NCI-H2029 (cell line): ENCODE measurements at places on chromosomes 7 and 10.

GRCh38 chr10:111076682-111077478 is at the start of gene ADRA2A:
ADRA2A (plus strand) TSS chr10:111077029; CDS start chr10:111077997, 968 bp downstream.
- peak; percentile 44 for DNase-seq

DNA sequence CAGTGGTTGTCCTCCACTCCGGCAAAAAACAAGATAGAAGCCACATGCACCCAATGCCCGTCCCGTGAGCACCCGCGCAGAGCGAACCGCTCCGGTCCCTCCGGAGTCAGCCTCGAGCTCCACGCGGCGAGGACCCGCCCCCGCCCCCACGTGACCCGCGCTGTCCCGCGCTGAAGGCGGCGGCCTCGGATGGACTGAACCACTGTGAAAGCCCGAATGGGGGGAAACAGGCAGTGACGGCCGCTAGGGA is 766 bp upstream of the EIF3B start:
- peak; percentile 87 for DNase-seq

DNA sequence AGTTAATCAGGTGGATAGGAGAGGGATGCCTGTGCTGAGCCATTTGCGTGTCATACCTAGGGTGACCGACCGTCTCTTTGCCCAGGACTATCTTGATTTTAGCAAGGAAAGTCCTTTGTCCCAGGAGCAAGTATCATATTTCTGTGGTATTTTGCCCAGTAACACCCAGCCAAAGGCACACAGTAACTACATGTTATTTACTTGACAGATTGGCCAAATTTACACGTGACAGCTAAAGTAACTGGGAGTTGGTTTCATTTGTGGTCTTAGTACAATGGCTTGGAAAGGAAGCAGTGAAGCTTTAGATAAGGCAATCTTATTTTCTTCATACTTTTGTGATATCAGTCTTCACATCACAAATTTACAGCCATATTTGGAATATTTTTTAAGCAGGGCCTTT is 142.1 kb downstream of the JCAD start:
- no peak for DNase-seq

DNA sequence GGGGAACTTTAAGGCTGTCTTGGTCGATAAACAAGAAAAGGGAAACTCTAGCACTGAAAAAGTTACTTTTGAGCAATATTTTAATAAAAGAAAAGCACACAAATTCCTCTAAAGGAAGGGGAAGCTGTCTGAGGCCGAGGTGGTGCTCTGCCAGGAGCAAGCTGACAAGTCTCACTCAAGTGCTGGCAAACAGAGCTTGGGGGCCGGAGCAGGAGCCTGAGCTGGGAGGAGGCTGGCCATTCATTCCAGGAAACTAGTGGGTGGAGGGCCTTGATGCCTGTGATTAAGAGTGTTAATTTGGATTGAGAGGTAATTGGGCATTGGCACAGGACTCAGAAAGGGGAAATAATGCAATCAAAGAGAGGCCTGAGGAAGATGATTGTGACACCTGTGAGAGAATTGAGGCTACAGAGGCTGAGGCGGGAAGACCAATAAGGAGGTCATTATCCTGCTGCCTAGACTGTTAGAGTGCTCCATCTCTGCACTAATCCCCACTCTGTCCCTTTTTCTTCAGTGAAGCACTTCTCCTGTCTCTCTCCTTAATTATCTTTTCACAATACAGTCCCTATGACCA is 154.9 kb upstream of the COL1A2 start:
- DNase-seq, result no peak

GRCh38 chr7:44244282-44244681 is 43.5 kb downstream of the YKT6 start:
- DNase-seq, result no peak

- DNase-seq, result no peak
These were observed 1.7 kb downstream of the AKR1C4 start for GRCh38 chr10:5198386-5198785.

GRCh38 chr10:3698312-3698711 is 86.7 kb downstream of the KLF6 start:
- no peak for DNase-seq

DNA sequence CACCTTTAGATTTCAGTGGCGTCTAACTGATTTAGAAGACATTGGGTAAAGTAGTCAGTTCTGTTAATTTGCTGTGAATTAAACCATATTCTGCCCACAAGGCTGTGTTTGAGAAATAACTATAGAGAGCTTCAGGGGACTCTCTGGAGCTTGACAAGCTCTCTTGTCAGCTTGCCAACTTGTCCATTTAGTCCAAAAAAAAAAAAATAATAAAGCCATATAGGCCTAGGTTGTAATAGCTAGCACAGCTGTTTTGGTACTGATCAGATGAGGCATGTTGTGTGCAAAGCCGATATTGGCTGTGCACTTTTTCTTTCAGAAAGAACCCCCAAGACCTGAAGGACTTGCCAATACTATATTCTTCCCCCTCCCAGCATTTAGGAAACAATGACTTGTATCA is 20.2 kb upstream of the ZNF282 start:
- DNase-seq, result no peak

DNA sequence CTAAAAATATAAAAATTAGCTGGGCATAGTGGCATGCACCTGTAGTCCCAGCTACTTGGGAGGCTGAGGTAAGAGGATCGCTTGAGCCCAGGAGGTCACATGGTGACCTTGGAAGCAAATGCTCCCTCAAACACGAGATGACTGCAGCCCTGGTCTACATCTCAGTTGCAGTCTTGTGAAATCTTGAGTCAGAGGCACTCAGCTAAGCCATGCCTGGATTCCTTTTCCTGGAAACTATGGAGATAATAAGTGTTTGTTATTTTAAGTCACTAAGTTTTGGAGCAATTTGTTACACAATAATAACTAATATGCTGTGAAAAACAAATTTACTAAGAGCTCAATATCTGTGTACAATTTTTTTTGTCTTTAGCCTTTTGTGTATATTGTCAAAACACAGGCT is 284.3 kb upstream of the KAT6B start:
- no peak for DNase-seq

DNA sequence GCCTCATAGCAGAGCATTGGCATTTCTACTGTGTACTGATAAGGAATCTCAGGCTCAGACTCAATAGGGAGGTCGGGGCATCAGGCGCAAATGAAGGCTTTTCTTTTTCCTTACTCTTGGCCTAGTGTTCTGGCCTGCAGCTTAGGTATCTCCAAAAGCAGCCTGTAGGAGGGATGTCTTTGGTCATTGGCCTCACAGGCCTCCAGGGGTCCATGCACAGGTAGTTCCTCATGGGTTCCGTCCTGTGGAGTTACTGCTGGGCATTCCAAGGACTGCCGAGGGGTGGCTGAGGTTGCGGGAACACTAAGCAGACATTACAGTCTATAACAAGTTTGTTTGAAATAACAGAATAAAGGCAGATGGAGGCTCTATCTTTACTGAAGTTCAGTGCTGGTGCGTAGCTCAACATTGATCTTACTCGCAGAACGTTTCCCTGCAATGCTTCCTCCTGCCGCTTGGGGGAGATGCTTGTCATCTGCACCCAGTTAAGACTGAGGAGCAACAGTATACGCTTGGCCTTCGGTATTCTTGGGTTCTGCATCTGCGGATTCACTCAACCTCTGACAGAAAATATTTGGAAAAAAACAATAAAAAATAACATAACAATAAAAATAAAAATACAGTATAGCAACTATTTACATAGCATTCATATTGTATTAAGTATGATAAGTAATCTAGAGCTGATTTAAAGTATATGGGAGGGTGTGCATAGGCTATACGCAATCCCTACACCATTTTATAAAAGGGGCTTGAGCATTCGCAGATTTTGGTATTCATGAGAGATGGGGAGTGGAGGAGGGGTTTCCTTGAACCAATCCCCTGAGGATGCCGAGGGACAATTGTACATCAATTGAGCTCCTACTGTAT is 58.9 kb downstream of the SH2D4B start:
- no peak for DNase-seq

GRCh38 chr7:53607961-53608360 is 572.5 kb downstream of the POM121L12 start:
- DNase-seq, result no peak

DNA sequence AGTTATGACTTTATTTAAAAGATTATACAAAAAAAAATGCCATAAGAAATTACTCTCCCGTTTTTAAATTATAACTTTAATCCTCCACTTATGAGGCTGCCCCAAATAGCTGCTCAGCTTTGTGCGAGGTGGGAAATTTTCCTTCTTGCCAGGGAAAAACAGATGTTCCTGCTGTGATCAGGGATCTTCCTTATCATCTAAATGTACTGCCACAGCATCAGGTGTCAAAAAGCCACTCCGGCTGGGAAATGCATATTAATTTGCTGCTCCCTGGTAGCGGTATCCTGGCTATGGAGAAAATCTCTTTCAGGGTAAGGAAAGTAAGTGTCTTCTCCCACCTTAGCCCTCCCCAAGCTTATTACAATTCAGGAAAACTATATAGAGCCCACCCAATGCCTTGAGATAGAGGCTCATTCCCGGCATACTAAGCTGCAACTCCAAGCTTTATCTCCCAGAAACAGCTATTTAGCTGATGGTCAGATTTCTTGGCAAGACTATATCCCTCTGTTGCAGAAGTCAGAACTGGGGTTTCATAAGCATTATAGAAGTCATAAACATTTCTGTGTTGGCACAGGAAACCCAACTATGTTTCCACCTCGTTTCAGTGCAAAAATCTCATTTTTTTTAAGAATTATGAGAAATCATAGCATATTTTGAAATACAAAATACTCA is 360.4 kb downstream of the PARD3 start:
- DNase-seq, result no peak

DNA sequence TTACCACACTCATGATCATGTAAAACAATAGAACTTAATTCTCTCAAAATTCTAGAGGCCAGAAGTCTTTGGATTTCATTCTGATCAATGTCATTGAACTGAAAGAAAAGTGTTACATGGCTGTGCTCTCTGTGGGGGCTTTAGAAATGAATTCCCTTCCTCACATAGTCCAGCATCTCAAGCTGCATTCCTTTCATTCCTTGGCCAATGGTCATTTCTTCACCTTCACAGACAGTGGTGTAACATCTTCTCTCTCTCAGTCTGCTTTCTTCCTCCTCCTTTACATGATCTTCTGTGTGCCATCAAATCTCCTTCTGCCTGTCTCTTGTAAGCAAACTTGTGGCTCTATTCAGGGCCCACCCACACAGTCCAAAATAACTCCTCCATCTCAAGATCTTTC is 735.3 kb downstream of the SUGCT start:
- DNase-seq, result no peak

DNA sequence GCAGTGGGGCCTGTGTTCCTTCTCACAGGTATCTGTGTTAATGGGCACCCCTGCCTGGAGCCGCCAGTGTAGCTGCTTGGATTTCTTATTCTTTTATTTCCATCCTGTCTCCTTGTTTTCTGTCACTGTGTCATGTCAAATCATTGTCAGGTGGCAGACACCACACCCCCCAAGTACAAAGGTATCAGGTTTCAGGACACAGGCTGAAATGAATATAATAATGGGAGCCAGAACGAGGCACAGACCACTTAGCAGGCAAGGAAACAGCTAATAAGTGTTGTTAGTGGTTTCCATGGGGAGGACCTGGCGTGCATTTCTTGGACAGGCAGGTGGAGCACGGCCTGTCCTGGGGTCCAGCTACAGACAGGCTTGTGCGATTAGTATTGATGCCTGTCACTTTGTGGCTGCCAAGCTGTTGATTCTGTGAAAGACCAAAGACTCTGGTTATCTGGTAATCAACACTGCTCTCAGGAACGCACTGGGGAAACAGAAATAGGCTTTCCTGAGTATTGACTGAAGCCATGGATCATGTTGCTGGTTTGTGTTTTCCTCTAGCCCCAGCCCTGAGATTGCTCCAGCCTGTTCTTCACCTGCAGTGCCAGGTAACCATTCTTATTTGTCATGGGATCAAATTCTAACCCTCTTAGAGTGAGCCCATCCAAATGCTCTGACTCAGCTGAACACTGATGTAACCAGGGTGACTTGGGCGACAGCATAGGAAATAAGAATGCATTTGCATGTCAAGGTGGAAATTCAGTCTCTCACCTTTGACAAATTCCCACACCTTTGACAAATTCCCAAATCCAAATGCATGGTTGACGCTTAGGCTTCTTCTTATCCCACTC is 1002.0 kb downstream of the LRMDA start:
- DNase-seq, result peak; percentile 87

DNA sequence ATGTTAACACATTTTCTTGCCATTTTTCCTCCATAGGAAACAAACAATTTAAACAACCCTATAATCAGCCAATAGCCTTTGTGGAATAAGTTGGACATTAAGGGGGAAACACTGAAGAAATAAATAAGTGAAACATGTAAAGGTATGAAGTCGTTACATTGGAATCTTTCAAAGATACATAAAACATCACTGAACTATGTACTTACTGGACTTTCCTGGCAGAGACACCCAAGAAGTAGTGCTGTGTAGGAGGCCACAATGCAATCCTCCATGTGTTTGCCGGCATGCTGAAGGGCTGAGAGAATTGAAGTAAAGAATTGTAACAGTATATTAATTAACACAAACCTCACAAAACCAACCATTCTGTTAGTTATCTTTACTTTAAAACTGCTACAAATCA is 76.5 kb upstream of the GRID1 start:
- DNase-seq, result no peak

GRCh38 chr10:5594271-5595049 is 69.7 kb downstream of the CALML3 start:
- DNase-seq, result no peak

DNA sequence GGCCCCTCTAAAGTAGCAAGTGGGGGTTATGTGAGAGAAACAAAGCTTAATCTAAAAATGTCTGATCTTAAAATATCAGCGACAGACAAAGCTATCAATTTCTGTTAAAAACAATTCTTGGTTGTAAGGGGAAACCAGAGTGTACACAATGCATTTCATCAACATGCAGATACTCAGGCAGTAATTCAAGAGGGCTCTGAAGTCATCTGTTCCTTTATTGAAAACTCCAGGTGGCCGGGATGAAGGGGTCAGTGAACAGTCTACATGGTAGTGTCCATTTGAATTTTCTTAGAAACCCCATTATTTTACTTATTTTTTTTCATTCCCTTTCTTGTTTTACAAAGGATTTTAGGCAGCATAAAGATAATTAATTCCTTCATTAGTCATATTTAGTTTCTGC is 36.7 kb upstream of the BTBD16 start:
- peak; percentile 25 for DNase-seq

- DNase-seq, result no peak
These were observed 105.3 kb downstream of the CYTH3 start for GRCh38 chr7:6167004-6167551.

- DNase-seq, result no peak
These were observed 192.7 kb upstream of the NFE2L3 start for GRCh38 chr7:25959168-25959734.

DNA sequence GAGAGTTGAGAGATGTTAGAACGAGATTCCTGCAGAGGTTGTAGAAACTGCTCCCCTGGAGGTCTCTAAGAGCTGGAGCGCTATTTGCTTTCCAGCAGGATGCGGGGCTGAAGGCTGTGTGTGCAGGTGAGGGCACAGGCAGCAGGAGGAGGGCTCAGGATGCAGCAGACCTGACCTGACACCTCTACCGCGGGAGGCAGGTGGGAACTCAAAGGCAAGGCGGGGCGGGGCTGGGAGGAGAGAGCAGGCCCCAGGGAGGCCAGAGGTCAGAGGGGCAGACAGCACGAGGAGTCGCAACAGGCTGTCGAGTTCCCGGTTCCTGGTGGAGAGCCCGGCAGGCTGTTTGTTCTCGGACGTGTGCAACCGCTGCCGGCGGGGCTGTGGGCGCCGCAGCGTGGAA is 7.9 kb upstream of the CRTAC1 start:
- no peak for DNase-seq
